Temporal lobe (tissue), 4 donors: ENCODE measurements at places on chromosomes 3 and 15. TPM values are rescaled to one million over a fixed set of nuclear protein-coding genes. Genes with fewer than 3 reads are reported as not detected.

The PODXL2 gene
- 178 TPM for total RNA-seq

The ISLR gene
- total RNA-seq, result 12.0 TPM

The P2RY1 gene
- 11.6 TPM for total RNA-seq

The HYKK gene
- 0.49 TPM for total RNA-seq

The INKA1 gene
- total RNA-seq, result 6.4 TPM

The CPB1 gene
- not detected for total RNA-seq

The CHRNA7 gene
- total RNA-seq, result 4.2 TPM

The MYLK gene
- 3.7 TPM for total RNA-seq

The ROPN1 gene
- total RNA-seq, result not detected

The SLC12A8 gene
- total RNA-seq, result 0.98 TPM

The CHMP2B gene
- 30.0 TPM for total RNA-seq

The PSMA4 gene
- total RNA-seq, result 100 TPM

The TGM5 gene
- total RNA-seq, result not detected

The ONECUT1 gene
- total RNA-seq, result not detected

The ADGRG7 gene
- total RNA-seq, result under 0.01 TPM

The LRRN1 gene
- total RNA-seq, result 29.7 TPM
